ENCODE measurements at places on chromosomes 5 and 9. TPM values are rescaled to one million over a fixed set of nuclear protein-coding genes. Genes with fewer than 3 reads are reported as not detected.

- no peak for DNase-seq
These were observed 179.5 kb upstream of the TARS1 start for GRCh38 chr5:33261305-33261704.

DNA sequence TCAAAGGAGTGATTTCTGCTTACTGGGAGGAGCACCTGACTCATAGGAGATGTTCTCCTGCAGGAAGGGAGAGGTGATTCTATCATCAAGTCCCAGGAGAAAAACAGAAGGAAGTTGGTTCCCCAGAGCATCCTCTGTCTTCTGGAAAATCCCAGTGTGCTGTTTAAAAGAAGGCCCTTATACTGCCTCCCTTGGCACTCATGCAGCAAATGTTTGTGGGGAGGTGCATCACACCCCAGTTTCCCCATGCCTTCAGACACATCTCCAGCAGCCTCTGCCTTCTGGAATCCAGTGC lies 63.1 kb downstream of the PPARGC1B start:
- no peak for DNase-seq

- DNase-seq = no peak
These were observed 6.1 kb upstream of the CFAP157 start for GRCh38 chr9:127700594-127701255.

Gene ACSL6
- 0.23 TPM for total RNA-seq

GRCh38 chr9:122392714-122393113 lies 21.9 kb downstream of the PTGS1 start:
- DNase-seq = no peak

DNA sequence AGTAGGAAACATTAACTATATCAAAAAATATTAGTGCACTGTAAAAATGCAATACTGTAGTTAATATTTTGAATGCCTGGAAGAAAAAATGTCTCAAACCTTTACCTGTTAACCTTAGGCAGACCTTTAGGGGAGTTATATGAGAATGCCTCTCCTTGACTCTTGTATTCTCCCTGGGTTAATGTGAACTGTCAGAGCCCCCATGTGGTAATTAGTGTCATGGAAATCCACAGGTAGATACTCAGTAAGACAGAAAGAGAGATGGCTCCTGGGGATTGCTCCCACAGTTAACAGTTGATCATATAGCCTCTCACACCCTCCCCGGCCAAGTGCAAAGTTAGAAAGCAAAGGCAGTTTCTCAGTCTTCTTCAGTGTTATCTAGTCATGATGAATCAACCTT lies 742.8 kb downstream of the NR2F1-AS1 start:
- DNase-seq = no peak

Gene PCDHGB2
- 5.3 TPM for total RNA-seq

- no peak for DNase-seq
These were observed 27.1 kb downstream of the DPYSL3 start for GRCh38 chr5:147482706-147483180.

DNA sequence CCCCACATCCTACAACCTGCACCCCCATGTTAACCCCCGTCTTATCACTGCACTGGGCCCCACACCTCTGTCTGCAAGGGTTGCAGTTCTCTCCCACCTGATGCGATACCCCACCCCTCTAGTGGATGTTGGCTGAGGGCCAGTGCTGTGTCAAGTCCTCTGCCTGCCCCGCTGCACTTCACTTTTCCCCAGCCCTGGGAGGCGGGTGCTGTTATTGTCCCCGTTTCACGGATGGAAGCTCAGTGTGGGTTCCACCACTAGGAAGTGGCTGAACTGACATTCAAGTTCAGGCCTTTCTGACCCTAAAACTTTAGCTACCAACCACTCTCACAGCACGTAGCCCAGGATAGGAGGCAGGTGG lies 3.5 kb downstream of the SNCB start:
- DNase-seq = no peak

DNA sequence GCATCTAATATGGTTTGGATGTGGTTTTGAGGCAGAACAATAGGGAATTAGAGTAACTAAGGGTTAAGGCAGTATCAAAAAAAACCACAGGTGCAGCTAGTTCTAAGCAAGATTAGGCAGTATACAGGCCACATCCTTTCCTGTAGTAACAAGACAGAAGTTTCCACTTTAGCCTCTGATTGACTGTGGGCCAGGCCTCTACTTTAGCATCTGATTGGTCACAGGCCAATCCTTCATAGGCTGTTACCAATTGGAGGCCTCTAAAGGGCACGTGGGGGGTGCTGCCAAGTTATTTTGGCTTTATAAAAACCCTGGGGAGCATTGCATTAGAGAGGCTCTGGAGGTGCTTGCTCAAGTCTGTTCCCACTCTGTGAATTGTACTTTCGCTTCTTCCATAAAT lies 144.1 kb upstream of the ST8SIA4 start:
- DNase-seq = no peak

- no peak for DNase-seq
These were observed 134.4 kb downstream of the EBF1 start for GRCh38 chr5:158965334-158965733.

GRCh38 chr5:180865981-180866695 lies 5.1 kb upstream of the ZFP62 start:
- peak; percentile 41 for DNase-seq

Gene TMEM174
- not detected for total RNA-seq

Gene TUSC1
- total RNA-seq = 37.2 TPM

Gene SPIN1
- total RNA-seq = 98.5 TPM

Gene NXNL2
- 1.9 TPM for total RNA-seq

DNA sequence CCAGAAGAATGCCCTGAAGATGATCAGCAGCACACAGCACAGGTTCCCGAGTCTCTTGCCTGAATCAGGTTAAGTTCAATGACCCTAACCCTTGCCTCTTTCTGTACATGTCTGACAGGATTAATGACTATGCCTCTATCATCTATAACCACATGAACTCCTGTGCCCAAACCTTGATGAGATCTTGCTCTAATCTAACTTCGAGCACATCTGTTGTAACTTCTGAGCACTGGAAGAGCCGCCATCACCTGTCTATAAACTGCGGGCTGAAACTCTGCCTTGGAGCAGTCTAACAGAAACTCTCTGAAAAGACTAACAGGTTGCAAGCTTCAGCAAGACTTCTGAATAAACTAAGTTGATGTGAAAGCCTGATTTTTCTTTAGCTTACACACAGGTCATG lies 44.5 kb downstream of the SERINC5 start:
- DNase-seq = no peak

Gene STXBP1
- total RNA-seq = 47.6 TPM

- no peak for DNase-seq
These were observed 1933.2 kb upstream of the WWC1 start for GRCh38 chr5:166358127-166358830.

GRCh38 chr9:70902692-70903131 lies 218.7 kb downstream of the TRPM3 start:
- DNase-seq = no peak
